NCI-H2029 treated with DMSO at 0.1 percent for 48 hours (cell line): ENCODE measurements at places on chromosomes 5 and 9.

DNA sequence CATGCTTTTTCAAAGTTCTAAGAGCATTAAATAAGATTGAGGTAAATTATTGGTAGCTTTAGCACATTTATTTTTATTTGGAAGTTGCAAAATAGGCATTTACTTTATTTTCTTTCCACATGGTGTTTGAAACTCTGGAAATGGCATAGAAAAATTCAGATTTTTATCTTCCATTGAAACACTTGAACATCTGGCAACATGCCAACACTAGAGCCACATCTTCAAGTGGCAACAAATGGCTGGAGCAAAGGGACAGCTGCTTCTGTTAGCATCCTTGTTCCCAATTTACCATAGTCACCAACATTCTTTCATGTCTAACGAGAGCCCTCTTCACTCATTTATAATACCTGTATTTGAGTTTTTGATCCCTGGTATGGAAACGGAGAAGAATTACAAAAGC lies 539.9 kb downstream of the ZNF608 start:
- peak; percentile 24 for DNase-seq

DNA sequence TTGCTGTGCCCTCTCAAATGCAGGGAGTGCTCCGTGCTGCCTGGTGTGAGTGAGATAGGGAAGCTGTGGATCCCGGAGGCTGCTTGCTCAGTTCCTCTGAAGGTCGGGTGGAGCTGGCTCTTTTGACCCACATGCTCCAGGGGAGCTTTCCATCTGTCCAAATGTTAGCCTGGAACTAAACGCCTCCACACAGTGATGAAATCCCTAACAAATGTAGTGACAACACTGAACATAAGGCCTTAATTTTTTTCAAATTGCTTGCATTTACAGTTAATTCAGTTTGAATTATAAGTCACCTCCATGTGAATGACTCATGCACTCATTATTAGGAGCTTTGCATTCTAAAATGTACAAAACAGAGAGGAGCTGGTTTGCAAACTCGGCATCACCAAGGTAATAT lies 27.0 kb downstream of the PRDM6 start:
- DNase-seq: no peak

DNA sequence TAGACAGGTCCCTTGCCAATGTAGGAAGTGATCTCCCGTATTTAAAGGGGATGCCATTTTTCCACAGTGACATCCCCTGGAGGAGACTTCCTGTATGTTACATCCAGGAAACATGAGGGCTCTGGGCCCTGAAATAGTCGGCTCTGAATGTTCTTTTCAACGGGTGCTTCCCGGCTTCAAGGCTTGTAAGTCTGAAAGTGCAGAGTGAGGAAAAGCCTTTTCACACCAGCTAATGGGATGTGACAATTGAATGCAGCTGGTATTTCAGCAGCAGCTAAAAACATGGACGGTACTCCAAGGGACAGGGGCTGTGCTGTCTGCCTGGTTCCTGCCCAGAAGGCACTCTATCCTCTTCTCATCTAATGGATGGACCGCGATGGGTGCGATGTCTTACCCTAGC lies 1.4 kb downstream of the IL9 start:
- no peak for DNase-seq

DNA sequence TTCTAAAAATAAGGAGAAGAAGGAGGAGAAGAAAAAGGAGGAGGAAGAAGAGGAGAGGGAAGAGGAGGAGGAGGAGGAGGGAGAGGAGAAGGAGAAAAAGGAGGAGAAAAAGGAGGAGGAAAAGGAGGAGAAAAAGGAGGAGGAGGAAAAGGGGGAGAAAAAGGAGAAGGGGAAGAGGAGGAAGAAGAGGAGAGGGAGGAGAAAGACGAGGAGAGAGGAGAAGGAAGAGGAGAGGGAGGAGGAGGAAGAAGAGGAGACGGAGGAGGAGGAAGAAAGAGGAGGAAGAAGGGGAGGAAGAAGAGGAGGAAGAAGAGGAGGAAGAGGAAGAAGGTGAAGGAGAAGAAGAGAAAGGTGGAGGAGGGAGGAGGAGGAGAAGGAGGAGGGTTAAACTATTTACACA lies 210.2 kb upstream of the TRPM3 start:
- no peak for DNase-seq

- no peak for DNase-seq
Observed at GRCh38 chr9:126295082-126295477, 31.5 kb upstream of the MVB12B start.

- no peak for DNase-seq
Observed at GRCh38 chr9:134204041-134204440, 39.7 kb upstream of the RNU6ATAC start.

DNA sequence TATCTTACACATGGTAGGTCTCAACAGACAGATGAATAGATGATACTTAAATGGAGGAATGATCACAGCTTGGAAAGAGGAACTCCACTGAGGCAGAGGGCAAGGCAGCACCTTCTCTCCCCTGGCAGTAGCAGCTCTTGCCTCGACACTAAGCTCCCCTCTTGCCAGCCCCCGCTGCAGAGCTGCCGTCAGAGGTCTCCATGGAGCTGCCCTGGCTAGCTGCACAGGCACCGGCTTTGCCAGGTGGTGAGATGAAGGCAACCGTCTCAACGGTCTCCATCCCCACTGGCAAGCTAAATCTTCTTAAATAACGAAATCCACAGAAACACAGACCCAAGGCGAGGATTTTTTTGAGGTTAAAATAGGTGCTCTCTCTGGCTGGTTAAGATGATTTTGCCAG lies 81.2 kb downstream of the CRB2 start:
- no peak for DNase-seq

DNA sequence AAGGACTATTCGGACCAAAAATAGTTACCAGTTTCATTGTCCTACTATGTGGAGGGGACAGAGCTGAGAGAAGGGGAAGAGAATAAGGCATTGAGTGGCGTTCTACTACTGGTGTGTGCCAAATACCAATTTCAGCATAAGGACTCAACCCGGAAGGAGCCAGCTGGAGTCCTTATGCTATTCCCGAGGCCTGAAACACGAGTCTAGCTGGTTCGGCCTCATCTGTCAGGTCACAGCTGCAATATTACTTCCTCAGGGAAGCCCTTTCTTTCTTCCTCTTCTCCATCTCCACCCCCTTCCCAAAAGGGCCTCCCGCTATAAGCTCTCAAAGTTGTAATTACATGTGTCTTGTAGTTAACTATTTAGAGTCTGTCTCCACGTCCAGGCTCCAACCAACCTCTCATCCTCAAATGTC lies 20.5 kb upstream of the FER start:
- no peak for DNase-seq

- no peak for DNase-seq
Observed at GRCh38 chr5:174725261-174725990, 1.0 kb downstream of the MSX2 start.

DNA sequence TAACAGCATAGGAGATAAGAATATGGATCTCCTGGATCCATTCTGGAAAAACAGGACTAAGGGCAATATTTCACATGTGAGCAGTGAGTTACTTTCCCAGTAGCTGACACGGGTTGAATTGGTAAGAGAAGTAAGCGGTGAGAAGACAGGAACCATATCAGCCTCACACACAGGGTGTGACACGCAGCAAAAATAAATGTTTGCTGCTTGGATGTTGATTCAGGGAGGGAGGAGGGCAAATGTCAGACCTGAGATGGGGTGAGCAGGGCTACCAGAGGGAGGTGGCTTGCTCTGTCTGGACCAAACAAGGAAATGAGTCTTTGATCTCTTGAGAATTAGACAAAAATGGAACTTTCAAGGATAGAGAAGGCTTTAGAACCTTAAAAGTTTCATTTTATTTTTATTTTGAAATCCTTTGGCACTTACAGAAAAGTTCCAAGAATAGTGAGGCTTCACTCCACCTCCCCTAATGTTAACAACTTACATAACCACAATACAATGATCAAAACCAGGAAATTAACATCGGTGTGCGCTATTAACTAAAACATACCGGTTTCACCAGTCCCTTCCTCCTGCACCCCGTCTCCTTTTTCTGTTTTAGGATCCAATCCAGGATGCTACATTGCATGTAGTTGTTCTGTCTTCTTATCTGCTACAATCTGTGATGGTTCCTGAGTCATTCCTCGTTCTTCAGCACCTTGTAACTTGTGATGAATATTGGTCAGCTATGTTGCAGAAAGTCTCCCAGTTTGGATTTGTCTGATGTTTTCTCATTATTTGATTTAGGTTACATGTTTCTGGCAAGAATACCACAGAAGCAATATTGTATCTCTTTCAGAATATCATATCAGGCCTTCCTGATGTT lies 20.5 kb upstream of the ARHGEF28 start:
- DNase-seq: no peak

GRCh38 chr5:147465747-147466146 lies 44.1 kb downstream of the DPYSL3 start:
- no peak for DNase-seq

DNA sequence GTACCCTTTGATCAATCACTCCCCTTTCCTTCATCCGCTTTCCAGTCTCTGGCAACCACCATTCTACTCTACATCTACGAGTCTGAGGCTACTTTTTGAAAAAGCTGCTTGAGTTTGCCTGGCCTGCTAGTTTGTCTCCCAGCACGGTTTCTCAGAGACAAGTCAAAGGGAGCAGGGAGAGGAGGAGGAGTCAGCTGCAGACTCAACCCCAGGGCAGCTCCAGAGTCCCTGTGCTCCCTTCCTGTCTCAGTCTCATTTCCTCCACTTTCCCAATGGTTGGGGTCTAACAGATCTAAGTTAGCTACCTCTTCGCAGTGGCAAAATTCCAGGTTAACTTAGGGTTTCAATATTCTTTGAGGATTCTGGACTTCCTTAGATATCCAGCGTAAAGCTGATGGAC lies 80.0 kb upstream of the PCA3 start:
- no peak for DNase-seq

- DNase-seq: no peak
Observed at GRCh38 chr5:74336297-74336696, 304.2 kb downstream of the ENC1 start.

DNA sequence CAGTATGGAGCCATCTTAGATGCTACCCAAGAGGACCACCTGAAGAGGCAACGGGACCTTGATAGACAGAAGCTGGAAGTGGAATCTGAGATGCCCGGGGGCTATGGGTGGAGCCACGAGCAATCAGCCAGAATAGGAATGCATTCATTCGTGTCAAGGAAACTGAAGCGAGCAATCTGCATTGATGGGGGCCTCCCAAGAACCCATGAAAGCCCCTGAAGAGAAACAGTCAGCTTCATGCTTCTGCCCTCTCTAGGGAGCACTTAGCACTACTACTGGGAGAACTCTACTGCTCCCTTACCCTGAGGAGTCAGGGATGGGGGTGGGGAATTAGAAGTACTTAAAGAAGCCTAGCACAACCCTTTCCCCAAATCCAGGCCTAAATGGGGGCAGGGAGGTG lies 51.9 kb upstream of the TCERG1 start:
- no peak for DNase-seq

DNA sequence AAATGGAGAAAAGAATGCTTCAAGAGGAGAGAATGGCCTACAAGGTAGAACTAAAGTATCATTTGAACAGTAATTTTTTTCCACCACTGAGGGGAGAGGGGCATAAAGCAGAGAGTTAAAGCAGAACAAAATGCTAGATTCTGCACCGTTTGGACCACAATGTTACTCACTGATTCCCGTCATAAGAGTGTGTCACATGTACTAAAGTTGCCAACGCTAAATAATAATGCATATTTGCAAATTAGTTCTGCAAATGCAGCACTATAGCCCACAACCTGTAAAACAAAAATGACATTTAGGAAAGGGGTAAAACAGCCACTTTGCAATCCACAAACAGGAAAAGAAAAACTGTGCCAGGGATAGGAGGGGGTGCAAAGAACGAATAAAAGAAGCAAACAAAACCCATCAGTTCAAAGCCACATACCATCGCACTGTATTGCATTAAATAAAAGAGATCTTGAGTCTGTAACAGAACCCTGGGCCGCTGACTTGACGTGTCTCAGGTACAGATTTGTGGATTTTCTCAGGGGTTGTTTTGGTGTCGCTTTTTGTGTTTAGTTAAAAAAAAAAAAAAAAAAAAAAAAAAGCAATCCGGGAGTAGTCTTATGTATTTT lies 7.7 kb upstream of the NFIB start:
- peak; percentile 50 for DNase-seq

DNA sequence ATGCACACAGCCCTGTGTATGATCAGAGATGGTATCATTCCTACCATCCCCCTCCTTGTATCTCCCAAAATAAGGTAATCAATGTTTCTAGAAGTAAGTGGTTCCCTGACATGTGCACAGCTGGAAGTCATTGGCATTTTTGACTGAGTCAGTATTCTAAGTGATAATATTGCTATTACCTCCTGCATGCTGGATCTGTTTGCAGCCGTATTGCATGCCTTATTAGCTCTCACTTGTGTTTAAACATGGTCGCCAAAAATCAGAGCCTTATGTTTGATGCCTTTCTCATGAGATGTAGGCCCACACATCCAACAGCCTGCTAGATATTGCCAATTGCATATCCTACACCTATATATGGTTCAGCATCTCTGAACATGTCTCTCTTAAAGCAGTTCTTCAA lies 254.3 kb downstream of the CDH12 start:
- DNase-seq: no peak

DNA sequence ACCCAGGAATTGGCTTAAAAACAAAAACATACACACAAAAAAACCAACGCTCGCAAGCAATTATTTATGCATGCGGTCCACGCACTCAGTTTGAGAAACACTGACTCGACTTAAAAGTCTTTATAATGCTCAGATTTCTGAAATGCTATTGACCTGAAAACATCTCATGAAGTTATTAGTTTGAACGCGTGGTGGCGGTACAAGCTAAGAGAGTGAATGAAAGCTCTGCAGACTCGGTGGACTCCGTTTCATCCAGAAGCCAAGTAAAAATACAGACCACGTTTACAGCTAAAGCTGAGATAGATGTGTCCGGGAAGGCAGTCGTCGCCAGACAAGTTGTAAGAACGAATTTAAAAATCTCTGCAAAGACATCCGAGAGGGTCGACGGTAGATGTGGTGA lies at the start of gene PCDHB6:
TSS of gene PCDHB6 (plus strand) at position 246 of the 400 bp plus-strand sequence. CDS start 201 bp downstream, outside the sequence.
- no peak for DNase-seq

DNA sequence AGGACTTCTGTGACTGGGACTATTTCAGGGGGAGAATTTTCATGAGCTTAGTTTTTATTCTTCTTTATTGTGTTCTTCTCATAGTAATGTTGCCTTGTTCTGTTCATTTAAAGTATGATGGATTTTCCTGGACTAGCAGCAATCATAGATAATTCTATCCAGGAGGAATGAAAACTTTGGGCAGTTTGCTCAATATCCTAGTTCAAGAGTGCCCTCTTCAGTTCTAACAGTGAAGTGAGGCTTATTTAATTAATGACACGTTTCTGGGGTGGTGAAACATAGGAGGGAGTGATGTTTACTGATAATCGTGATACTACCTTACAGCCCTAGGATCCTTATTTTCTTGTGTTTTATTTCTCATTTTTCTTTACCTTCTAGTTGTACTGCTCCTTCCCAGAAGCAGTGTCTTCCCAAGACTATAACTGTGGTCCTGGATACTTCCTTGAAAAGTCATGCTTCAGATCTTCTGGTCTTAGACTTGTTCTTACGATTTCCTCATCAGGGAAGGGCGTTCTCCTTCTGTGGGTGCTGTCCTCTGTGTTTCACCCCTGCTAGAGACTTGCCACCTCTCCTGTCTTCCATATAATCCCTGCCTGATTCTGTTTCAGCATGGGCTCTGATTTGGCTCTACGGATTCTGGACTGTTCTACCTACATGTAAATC lies 57.4 kb downstream of the CFAP95 start:
- peak; percentile 44 for DNase-seq

- DNase-seq: no peak
Observed at GRCh38 chr9:110440796-110441195, 103.1 kb upstream of the TXNDC8 start.
